ENCODE measurements at places on chromosomes 11 and 22.
A peak's percentile ranks its signal among the peaks of the same experiment; 100 is the strongest.

GRCh38 chr11:111427471-111427912 lies 48.4 kb upstream of the POU2AF1 start:
- no peak for DNase-seq

GRCh38 chr22:17063411-17064106 lies 21.2 kb upstream of the IL17RA start:
- DNase-seq = no peak

GRCh38 chr22:33920197-33920540 lies at the start of gene LARGE1:
Gene LARGE1, minus strand, starts transcription at chr22:33920476.
- no peak for DNase-seq

DNA sequence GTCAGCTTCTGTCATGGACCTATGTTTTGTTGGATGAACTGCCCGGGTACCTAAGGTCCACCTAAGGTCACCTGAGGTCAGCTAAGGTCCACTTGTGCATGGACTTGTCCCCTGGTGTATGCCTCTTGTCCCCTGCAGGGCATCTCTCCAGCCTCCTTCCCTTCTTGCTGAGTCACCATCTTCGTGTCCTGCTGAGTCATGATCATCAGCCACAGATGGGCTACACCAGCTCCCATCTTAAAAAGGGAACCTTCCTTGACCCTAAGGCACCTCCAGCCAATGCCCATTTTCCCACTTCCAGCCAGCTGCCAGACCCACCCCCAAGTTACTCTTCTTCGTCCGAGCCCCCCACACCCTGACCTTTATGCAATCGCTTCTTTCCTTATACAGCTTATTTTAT lies 544.9 kb downstream of the TBC1D22A start:
- no peak for DNase-seq

- no peak for DNase-seq
These were observed 19.2 kb upstream of the TUB start for GRCh38 chr11:8061555-8062428.

DNA sequence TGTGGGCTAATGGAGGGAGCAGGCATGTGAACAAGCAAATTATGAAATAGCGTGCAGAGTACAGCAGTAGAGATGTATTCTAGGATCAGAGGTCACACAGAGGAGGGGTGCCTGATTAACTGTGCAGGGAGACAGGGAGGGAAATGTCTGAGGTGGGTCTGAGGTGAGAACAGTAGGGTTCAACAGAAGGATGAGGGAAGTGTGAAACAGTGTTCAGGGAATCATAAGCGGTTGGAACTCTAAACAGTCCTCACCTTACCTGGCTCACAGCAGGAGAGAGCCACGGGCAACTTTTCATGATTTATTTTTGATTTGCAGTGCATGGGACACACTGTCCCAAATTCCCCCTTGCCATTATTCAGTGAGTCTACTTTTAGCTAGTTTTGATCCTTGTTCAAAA lies 90.5 kb downstream of the PIWIL4 start:
- no peak for DNase-seq

- DNase-seq = no peak
These were observed 2.7 kb upstream of the PPP6R3 start for GRCh38 chr11:68457898-68458249.

DNA sequence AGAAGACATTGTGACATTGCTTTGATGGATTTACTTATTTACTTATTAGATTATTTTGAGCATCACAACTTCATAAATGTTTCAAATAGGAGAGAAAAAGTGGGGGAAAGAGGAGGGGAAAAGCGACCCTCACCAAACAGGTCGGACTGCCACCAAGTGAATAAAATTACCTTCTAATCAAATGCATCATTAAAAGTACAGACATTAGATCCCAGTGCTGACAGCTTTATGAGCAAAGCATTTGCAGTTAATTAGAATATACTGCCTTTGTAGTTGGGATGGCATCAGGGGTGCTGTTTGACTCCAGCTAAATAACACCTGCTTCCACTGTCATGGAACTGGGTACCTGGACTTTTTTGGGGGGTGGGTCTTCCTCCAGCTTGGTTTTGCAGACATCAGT lies 299.6 kb downstream of the OPCML start:
- no peak for DNase-seq

DNA sequence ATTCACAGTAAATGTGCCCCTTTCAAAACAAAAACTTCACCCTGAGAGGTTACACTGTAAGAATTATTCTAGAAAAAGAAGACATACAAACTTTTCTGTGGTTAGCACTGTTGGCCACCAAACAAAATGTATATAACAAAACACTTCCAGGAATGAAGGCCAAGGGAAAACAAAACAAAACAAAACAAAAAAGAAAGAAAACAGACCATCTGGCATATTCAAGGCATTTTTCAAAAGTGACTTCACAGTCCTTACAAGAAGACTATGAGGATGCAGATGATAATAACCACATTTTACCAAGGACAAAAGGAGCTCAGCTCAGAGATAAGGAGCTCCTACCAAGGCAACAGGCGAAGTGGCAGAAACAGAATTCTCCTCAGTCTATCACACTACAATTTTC lies 24.9 kb downstream of the CTSC start:
- DNase-seq = no peak

DNA sequence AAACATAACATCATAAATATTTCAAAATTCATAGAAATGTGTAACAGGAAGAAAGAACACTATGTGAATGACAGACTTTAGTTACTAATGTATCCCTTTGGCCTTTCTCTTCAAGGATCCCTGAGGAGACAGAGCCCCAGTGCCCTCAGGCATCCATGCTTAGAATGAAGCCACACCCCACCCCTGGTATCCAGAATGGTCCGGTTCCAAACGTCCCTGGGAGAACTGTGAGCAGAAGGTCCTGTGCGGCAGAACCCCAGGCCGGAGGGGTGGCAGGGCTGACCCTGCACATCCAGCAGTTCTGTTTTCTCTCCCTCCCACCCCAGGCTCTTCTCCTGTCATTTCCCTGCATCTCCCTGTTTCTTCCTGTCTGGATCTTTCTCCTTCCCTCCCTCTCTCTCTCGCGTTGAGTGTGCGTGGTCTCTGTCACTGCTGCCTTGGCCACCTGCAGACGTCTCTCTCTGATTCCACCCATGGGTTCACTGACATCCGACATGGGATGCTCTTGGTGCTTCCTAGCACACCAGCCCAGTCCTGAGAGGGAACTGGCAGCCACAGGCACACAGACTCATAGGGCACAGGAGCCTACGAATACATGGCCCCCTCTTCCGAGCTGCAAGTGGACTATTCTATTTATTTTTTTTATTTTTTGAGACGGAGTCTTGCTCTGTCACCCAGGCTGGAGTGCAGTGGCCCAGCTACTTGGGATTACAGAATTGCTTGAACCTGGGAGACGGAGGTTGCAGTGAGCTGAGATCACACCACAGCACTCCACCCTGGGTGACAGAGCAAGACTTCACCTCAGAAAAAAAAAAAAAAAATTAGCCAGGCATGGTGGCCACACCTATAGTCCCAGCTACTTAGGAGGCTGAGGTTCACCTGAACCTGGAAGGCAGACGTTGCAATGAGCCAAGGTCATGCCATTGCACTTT lies 5.7 kb downstream of the RFPL1 start:
- DNase-seq = no peak

GRCh38 chr11:7451952-7452494 lies 33.3 kb upstream of the OLFML1 start:
- no peak for DNase-seq

DNA sequence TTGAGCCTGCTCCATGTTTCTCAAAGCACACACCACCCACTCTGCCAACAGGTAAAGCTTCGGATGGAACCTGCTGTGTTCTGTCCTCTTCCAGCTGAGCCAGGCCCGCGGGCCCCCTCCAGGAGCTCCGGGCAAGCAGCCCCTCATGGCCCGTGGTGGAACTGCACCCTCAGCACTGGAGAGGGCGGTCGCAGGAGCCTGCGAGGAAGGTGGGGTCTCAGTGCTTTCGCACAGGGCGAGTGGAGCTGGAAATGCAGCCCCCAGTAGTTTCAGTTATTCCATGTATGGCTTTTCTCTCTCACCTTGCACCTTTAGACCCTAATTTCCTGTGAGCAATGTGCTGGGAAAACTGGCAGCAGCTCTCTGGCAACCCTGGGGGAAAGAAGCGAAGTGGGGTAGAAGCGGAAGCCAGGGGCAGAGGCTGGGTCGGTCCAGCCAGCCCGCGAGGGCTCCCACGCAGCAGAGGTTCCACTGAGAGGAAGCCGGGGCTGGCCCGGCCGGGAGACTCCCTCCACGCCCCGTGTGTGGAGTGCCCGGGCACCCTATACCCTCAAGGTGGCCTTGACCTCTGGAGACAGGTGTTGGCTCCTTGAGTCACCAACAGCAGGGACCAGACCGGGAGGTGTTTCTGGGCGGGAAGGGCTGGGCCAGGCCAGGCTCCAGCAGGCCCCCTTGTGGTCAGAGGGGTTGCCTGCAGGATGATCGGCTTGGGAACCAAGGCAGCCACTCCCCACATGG lies 119.9 kb upstream of the TMEM45B start:
- DNase-seq = peak; percentile 51

- no peak for DNase-seq
These were observed 3.8 kb downstream of the MAP4K2 start for GRCh38 chr11:64799256-64799622.

GRCh38 chr11:18490736-18491485 lies 35.3 kb downstream of the LDHAL6A start:
- DNase-seq = no peak

- DNase-seq = no peak
These were observed 117.8 kb downstream of the WNT11 start for GRCh38 chr11:76088511-76088910.

DNA sequence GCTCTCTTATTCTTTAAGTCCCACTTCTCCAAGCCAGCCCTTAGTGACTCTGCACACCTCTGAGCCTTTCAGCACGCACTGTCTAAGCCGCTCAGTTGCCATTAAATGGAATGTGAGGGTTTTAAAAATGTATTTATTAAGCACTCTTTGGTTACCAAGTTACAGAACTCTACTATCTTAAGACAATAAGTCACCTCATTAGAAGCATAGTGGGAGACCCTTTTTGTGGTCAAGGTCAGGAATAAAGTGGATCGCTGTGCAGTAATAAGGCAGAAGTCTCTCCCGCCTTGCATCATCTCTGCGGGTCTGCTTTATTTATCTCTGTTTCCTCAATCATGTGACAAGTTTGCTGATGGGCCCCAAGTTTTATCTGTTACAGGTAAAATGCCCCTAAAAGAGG lies 11.9 kb downstream of the SLC25A18 start:
- no peak for DNase-seq

DNA sequence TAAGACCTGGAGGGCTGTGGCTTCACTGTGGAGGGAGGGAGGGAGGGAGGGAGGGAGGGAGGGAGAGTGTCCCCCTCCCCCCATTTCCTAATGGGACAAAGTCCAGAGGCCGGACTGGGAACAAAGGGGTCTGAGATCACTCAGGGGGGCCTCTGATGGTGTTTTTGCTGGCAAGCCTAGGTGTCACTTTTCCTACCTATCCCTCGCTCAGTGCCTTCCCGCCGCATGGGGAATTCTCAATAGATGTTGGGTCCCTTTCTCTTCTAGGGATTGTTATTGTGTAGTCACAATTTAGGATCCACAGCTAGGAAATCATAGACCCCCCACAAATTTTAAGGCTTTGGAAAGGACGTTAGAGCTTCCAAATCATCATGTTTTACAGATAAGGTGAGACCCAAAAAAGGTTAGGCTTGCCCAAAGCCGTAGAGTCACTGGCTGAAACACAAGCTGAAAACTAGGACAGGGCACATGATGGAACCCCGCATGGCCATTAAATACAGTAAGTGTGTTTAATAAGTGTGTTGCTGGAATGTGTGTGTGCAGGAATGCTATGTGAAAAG lies 4.8 kb upstream of the FTH1 start:
- no peak for DNase-seq

- DNase-seq = peak; percentile 62
These were observed 88.4 kb downstream of the PDE2A start for GRCh38 chr11:72585762-72586311.

GRCh38 chr11:69211920-69212797 lies 56.4 kb downstream of the SMIM38 start:
- no peak for DNase-seq

DNA sequence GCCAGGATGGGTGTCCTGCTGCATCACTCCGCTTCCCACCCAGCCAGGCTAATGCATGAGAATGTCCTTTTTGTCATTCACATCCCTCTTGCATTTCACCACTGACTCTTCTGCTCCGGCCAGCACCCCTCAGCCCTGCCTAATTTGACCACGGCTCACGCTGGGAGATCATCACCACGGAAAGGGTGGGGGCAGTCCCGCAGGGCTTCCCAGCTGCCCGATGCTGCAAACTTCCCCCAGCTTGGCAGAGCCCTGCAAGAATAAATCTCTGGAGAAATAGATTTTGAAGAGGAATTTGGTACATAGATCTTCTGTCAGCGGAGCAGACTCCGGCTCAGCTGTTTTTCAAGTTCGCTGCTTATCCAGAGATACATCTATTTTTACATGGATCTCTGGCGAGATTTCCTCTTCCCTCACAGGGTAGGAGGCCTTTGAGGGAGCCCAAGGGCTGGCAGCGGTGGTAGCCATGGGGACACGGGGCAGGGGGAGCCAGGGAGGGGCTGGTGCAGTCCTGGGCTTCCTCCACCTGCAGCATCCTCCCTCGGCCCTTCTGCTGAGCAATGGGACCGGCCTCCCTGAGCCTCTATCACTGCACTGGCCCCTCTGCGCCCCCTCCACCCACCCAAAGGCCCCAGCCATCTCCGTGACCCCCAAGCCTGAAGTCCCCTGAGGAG lies 62.6 kb downstream of the BUD13 start:
- no peak for DNase-seq

DNA sequence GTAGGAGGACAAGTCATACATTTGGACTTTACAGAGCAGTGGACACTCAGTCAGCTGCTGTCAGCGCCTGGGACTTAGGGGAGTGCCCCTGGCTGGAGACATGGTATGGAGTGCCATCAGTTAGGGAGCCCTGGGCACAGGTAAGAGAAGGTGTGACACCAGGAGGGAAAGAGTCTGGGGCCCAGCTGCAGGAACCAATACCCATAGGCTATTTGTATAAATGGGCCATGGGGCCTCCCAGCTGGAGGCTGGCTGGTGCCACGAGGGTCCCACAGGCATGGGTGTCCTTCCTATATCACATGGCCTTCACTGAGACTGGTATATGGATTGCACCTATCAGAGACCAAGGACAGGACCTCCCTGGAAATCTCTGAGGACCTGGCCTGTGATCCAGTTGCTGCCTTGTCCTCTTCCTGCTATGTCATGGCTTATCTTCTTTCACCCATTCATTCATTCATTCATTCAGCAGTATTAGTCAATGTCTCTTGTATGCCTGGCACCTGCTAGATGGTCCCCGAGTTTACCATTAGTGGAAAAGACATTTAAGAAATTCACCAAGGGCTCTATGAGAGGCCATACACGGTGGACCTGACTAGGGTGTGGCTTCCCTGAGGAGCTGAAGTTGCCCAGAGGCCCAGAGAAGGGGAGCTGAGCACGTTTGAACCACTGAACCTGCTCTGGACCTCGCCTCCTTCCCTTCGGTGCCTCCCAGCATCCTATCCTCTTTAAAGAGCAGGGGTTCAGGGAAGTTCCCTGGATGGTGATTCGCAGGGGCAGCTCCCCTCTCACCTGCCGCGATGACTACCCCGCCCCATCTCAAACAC lies 850 bp upstream of the MIF start:
- no peak for DNase-seq

DNA sequence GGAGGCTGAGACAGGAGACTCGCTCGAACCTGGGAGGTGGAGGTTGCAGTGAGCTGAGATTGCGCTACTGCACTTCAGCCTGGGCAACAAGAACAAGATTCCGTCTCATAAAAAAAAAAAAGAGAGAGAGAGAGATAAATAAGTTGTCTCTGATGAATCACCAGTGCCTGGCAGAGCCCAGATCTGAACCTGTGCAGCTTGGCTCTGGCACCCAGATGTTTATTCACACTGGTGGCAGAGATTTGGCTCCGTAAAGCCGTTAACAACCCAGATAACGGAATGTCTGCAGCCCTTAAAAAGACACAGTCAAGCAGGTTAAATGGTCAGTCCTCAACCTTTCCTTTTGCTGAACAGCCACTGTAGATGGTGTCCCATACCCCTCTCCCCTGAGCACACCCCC lies 33.5 kb upstream of the RTL6 start:
- no peak for DNase-seq

Measured in activated CD4-positive, alpha-beta T cell treated with anti-CD3 and anti-CD28 coated beads for 4 hours (primary cell).